Calu3 (cell line): ENCODE measurements at places on chromosomes 6 and 20.

- no peaks in the 10 kb centered on the region for H3K4me1 ChIP-seq
- H3K27me3 ChIP-seq, result no peaks in the 10 kb centered on the region
- H3K27ac ChIP-seq, result no peak overlapping the region
- no peak overlapping the region for H3K4me3 ChIP-seq
- no peak for DNase-seq
These were observed 90.1 kb upstream of the SUPT3H start for GRCh38 chr6:45467853-45468252.

- no peaks in the 10 kb centered on the region for H3K36me3 ChIP-seq
- H3K27me3 ChIP-seq, result peaks cover 98% of the 10 kb centered on the region
- DNase-seq, result no peak
- no peaks in the 10 kb centered on the region for H3K4me1 ChIP-seq
These were observed 40.7 kb upstream of the CCDC167 start for GRCh38 chr6:37540390-37540789.

- H3K36me3 ChIP-seq, result no peaks in the 10 kb centered on the region
- DNase-seq, result no peak
- H3K27ac ChIP-seq, result no peak overlapping the region
- no peaks in the 10 kb centered on the region for H3K4me1 ChIP-seq
These were observed 22.0 kb upstream of the L3MBTL3 start for GRCh38 chr6:129996387-129996786.

GRCh38 chr6:117317261-117317660, 51.9 kb downstream of the VGLL2 start:
- no peak overlapping the region for H3K27ac ChIP-seq
- H3K36me3 ChIP-seq, result no peaks in the 10 kb centered on the region
- peak; percentile 10 for DNase-seq
- H3K27me3 ChIP-seq, result no peaks in the 10 kb centered on the region
- H3K4me1 ChIP-seq, result no peaks in the 10 kb centered on the region

- no peaks in the 10 kb centered on the region for H3K27me3 ChIP-seq
- no peak overlapping the region for H3K4me3 ChIP-seq
- H3K4me1 ChIP-seq, result no peaks in the 10 kb centered on the region
- no peak for DNase-seq
These were observed 116.3 kb upstream of the TAB2 start for GRCh38 chr6:149201068-149201655.
